Amygdala (tissue), 56 donors: ENCODE measurements at places on chromosomes 16 and 17.

GRCh38 chr17:28527859-28528258 lies 21.7 kb downstream of the FOXN1 start:
- no peak for DNase-seq

DNA sequence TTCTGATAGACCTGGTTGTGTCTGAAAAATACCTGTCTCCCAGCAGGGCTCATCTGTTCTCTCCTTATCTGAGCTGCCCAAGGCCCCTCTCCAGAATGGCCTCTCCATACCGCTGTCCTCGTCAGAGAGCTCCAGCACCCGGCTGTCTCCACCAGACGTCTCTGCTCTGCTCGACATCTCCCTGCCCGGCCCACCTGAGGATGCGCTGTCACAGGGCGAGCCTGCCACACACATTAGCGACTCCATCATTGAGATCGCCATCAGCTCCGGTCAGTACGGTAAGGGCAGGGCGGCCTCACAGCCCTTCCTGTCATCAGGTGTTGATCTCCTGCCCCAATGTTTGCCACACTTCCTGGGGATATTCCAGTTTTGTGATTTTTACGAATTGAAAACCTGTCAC lies 10.2 kb upstream of the JPT2 start:
- no peak for DNase-seq

DNA sequence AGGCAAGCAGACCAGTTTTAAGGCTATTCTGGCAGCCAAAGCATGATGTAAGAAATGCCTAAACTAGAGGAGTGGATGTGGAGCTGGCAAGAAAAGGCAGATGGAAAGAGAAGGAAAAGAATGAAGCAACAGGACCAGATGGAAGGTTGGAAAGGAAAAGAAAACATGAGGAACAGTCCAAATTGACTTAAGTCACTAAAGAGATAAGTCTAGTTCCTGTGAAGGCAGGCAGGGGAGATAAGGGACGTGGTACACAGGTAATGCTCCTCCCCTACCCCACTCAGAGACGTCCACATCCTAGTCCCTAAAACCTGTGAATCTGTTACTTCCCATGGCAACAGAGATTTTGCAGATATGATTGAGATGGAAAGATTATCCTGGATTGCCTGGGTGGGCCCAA lies 43.5 kb downstream of the TEX2 start:
- no peak for DNase-seq

DNA sequence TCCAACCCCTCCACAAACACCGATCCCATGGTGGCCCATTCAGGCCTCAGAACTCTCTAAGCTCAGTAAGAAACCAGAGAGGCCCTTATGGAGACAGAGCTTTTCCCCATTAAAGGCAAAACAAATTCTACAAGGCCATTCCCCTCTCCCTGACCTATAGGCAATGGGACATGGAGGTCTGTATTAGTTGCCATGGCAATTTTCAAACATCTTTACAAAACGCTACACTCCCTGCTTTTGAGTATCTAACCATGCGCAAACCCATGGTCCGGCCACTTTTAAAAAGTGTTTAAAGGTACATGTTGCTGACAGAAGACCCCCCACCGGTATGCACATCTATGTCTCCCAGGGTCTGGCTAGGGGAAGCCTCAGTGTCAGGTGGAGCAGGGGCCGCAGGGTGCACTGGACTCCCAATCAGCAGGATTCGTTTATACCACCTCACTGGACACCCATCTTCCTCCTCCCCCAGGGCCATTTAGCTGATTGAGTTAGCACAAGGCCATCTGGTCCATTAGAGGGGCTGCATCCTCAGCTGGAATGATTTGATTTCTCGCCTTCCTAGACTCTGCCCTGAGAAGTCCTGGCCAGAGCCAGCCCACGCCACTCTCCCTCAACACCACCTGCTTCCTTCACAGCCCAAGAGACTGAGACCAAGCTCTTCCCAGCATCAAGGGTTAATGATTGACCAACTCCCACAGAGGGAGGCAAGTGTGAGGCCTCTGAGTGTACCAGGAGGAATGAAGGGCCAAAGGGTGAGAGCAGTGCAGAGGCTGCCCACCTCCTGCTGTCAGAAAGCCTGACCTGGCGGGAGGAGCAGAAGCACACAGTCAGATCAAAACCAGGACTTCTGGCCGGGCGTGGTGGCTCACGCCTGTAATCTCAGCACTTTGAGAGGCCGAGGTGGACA lies 10.9 kb downstream of the ACLY start:
- DNase-seq = no peak

DNA sequence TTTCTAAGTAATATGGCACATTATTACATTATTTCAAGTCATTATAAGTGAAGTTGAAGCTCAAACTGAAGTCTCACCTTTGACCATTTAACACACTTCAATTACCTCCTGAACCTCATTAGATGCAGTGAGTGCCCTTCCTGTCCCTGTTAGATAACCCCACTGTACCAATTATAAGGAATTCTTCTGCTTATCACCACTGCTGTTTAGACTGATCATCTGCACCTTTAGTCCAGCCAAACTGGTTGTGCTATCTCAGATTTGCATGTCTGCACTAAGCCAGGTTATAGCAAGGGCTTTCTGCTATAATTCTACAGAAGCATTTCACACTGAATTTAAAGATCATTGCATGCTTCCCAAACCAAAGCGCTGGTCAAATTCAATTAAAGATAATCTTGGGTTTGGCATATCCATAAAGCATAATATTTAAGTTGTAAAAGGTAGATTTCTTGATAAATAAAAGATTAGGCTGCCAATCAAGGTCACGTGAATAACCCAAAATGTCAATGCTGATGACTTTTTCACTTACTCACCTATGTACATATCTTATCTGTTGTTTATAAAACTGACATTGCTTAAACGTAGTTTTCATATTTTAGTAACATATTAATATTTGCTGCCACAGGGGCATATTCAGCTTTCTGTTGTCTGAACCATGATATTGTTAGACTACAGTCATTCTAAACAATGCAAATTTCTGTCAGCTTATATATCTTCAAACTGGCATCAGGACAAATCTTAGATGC lies 11.9 kb downstream of the ITFG1 start:
- no peak for DNase-seq

DNA sequence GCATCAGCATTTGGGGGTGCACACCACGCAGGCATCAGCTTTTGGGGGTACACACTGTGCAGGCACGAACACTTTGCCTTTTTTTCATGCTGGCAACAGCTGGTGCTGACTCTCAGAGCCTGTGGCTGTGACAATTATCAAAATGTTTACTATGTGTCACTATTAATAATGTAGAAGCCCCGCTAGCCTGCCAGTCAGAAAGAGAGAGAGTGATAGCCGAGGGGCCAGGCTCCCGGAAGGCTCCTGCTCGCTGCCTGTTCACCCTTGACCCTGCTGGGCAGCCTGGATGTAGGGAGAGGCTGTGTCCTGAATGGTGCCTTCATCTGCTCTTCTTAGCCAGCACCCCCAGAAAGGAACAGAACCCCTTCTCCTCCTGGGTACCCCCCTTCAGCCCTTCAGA lies 61.9 kb downstream of the SDK2 start:
- DNase-seq = no peak

DNA sequence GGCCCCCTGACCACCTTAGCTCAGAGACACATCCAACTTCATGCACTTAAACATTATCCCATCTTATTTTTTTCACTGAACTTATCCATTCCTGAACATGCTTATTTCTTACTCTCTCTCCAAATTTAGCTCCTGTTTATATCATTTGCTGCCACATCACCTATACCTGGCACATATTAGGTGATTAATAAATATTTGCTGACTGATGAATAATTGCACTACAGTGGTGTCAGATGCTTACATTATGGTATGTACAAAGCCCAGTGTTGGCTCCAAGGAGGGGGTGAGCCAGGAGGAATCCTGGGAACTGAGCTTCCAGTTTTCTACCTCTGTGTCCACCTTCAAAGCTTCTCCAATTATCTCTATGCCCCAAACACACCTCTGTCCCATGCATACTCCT lies 124.0 kb upstream of the PMFBP1 start:
- DNase-seq = no peak

- no peak for DNase-seq
Measured at GRCh38 chr17:64243340-64243739, 19.7 kb downstream of the TEX2 start.

- no peak for DNase-seq
Measured at GRCh38 chr16:88023786-88024185, 72.6 kb downstream of the BANP start.

DNA sequence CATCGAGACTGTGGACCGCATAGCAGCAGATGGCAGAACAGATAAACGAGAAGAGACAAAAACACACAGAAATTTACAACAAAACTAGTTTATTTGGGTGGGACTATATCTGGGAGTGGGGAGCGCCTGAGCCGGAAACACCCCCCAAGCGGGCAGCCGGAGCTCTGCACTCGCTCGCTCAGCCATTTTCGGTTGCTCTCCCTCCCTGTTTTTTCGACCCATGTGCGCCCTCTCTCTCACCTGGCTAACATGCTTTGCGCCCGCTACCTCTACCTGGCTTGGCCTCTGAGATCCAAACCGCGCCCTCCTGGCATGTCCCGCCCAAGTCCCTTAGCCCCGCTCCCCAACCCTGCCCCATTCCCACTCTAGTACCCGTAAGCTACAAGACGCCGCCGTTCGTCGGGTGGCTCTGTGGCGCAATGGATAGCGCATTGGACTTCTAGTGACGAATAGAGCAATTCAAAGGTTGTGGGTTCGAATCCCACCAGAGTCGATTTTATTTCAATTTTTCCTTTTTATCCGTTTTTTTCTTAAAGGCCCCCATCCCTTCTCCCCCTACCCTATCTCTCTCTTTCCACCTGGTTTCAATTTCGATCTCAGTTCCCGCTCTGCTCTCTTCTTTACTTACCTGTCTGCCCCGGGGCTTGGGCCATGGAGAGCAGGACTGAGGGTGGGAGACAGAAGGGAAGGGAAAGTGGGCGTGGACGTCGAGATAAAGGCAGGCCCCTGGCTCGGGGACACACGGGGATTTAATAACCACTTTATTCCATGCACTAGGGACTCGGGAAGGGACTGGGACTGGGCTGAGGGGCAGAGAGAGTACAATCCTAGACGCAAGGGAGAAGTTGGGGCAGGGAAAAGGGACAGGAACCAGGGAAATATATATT lies 2.4 kb upstream of the ALOXE3 start:
- peak; percentile 33 for DNase-seq

GRCh38 chr17:55420067-55420775 lies 1.4 kb downstream of the MMD start:
- no peak for DNase-seq

DNA sequence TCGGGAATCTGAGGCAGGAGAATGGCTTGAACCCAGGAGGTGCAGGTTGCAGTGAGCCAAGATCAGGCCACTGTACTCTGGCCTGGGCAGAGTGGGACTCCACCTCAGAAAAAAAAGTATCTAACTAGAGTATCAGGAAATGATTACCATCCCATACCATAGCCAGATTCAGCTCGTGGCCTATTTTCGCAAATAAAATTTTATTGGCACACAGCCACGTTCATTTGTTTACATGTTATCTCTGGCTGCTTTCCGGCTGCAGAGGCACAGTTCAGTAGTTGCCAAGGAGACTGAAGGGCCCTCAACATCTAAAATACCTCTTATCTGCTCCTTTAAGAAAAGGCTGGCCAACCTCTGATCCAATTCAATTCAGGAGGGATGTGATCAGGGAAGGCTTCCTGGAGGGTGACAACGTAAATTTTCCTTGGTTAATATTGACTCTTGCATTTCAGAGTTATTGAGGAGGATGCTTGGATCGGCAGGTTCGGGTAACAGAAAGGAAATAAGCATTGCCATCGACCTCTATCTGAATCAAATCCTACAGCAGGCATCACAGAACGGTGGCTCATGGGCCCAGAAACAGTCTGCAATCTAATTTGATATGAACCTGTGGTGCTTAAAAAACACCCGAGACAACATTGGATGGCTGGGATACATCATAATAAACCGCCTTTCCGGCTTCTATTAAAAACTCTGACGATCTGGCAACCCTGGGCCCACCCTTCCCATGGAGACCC lies 73.8 kb downstream of the XYLT1 start:
- DNase-seq = no peak

GRCh38 chr17:17876959-17877528 lies 40.3 kb upstream of the SREBF1 start:
- no peak for DNase-seq

DNA sequence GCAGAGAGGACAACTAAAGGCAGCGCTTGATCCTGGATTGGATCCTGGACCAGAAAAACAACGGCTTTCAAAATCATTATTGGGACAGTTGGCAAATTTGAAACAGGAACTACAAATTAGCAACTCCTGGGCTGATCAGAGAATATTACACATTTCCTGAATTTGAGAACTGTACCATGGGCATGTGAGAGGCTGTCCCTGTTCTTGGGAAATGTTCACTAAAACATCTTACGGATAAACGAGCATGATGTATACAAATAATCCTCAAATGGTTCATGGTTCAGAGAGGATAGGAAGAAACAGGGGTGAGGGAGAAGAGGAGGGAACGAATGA lies 2.3 kb upstream of the ITGAE start:
- no peak for DNase-seq

DNA sequence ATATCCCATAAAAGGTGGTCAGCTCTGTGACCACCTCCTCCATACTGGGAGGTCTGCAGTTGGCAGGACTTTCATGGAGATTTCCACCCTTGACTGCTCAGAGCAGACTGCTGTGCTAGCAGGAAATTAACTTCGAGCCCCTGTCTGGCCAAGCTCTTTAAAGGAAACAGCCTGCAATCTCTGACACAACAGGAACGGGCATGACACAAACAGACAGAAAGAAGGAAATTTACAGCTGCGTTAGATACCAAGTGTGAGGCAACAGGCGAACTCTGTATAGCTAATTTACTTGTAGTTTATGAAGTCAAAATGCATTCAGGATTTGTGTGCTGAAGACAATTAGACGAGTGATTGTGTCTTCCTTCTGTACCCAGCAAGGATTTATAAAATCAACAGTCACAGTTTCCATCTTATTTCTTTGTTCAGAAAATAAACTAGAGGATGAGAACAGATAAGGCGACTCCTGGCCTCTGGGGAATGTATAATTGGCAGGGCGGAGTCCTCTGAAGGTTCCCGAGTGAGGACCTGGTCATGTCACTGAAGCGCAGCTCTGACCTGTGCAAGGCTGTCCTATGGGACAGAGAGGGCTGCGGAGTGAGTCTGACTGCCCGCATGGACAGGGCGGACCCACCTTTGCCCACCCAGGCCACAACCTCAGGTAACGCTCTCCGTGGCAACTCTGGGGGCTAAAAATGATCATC lies 16.1 kb downstream of the WIPI1 start:
- no peak for DNase-seq

GRCh38 chr17:17062866-17063265 lies 20.6 kb downstream of the MPRIP start:
- no peak for DNase-seq

DNA sequence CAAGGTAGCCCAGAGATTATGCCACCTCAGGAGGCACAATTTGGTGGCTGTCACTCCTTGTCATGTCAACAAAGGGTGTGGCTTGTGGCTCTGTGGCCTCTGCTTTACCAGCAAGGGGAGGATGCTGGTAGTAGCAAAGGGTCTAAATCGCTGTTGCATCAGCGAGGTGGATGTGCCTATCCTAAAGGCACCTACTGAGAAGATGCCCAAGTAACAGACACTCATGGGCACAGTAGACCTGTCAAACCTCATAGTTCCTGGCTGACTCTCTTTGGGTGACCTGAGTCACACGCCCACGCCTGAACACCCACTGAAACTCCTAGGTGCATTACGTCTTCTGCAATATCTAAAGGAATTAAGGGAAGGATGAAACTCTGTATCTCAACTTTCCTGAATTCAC lies 139.5 kb downstream of the PRKCB start:
- DNase-seq = no peak

GRCh38 chr17:39549747-39550573 lies 57.8 kb downstream of the NEUROD2 start:
- DNase-seq = no peak
